ENCODE measurements at places on chromosomes 6 and 20.
A peak's percentile ranks its signal among the peaks of the same experiment; 100 is the strongest.

- no peak for DNase-seq
Observed at GRCh38 chr6:3648724-3649123, 102.8 kb downstream of the PXDC1 start.

- no peak for DNase-seq
Observed at GRCh38 chr20:4234128-4234527, 218.8 kb upstream of the RNF24 start.

DNA sequence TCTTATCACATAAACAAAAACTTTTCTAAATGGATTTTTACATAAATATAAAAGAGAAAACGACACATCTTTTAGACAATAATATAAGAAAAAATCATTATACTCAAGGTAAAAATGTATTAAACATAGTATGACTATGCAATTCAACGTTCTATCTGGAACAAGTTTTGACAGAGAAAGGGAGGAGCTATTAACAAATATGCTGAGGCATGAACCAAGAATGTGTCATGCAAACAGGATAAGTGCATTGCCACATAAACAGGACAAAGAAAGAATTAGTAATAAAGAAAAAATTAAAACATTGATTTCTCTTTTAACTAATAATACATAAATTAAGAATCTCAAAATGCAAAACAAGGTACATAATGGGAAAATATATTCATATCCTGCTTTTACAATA is 1353.4 kb upstream of the GJE1 start:
- DNase-seq = peak; percentile 44

DNA sequence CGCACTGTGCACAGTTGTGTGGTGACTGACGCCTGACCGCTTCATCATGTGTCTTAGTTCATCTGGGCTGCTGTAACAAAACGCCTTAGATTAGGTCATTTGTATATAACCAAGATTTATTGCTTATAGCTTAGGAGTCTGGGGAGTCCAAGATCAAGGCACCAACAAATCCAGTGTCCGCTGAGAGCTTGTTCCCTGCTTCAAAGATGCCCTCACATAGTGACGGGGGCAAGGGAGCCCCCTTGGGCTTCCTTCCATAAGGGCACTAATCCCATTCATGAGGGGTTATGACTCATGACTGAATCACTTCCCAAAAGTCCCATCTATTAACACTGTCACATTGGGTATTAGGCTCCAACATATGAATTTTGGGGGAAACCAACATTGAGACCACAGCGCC is 34.6 kb downstream of the CYP24A1 start:
- no peak for DNase-seq

DNA sequence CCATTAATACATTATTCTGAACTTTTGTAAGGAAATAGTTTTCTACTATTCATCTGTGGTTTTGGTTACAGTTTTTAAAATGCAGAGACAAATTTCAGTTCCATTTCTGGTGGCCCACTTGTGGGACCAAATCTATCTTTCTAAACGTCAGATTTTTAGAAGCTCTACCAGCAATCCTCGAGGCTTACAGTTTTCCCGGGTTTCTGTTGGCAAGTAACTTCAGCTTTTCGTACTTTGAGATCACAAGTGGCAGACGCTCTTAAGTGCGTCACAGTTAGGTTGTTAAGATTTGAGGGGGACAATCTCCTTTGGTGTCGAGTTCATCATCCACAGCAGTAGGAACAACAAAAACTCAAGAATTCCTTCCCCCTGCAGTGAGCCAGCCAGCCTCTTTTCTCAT is 60.0 kb downstream of the JARID2 start:
- no peak for DNase-seq

DNA sequence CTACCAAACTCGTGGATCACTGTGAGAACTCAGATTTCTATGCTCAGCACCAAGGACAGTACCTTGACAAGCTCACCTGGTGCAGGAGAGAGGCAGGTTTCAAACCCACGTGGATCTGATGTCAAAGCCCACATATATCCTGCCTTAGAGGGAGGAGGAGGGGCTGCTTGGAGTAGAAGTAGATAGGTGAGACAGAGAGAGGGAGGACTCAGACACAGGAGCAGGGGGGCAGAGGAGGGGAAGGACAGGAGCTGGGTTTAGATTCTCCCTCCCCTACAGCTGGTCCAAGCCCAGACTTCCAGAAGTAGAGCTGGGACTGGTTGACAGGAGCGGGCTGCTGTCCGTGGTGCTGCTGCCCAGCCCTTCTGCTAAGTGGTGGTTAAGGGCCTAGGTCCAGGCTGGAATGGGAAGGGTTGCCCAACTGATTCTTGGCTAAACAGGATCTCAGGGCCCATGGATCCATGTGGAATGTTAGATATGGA is 77.5 kb downstream of the CDH22 start:
- DNase-seq = no peak
